Central memory CD4-positive, alpha-beta T cell (primary cell): ENCODE measurements at places on chromosomes 6 and 20.

- DNase-seq = no peak
These were observed 127.2 kb upstream of the SUPT3H start for GRCh38 chr6:45504947-45505346.

- no peak for DNase-seq
These were observed 64.3 kb upstream of the UNC93A start for GRCh38 chr6:167226791-167227190.

- peak; percentile 28 for DNase-seq
These were observed 89.8 kb upstream of the PAX1 start for GRCh38 chr20:21615617-21616080.

GRCh38 chr6:21678990-21679389, 85.4 kb downstream of the SOX4 start:
- no peak for DNase-seq

- DNase-seq = no peak
These were observed 3.6 kb upstream of the SLC17A4 start for GRCh38 chr6:25750906-25751305.

DNA sequence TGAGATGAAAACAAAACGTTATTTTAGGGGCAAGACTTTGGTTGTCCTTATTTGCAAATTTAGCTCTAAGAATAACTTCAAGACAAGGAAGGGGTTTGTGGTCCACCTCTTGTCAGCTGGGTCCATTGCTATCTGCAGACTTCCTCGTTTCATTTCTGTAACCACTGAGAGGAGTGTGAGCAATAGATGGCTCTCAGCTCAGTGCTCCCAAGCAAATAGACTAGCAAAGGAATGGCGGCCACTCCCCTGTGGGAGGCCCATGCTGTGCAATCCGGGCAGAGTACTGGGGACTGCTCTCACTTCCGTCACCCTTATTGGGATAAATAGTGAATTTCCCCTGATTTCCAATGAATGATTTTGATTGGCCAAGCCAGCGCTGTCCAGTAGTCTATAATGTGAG, 176.6 kb downstream of the ZDHHC14 start:
- DNase-seq = no peak

- no peak for DNase-seq
These were observed 110.0 kb upstream of the SSTR4 start for GRCh38 chr20:22924949-22925612.

- DNase-seq = peak; percentile 27
These were observed 22.6 kb upstream of the HLA-DQB2 start for GRCh38 chr6:32785781-32786533.

GRCh38 chr6:125789576-125790357, 993 bp upstream of the NCOA7 start:
- peak; percentile 45 for DNase-seq

- DNase-seq = no peak
These were observed 19.7 kb upstream of the OGFRL1 start for GRCh38 chr6:71268735-71269437.

DNA sequence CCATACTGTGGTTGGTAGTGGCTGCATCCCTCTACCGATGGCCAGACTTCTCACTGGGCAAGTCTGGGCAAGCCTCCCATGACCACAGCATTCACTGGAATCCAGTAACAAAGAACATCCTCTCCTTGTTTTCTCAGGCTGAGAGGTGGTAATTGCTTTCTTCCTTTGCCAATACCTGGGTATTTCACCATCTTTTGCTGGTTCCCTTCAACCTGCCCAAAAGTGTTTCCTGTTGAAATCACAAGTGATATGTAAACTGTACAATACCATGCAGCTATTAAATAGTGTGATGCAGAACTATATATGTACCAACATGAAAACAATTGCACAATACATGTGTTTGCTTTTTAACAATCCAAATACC, at the start of gene PTCHD4:
Gene PTCHD4, minus strand, starts transcription at position 55 of the 364 bp plus-strand sequence. CDS start 42,240 bp downstream, outside the sequence.
- no peak for DNase-seq
